ENCODE measurements at places on chromosomes 3 and 15.

- DNase-seq = no peak
These were observed 31.3 kb downstream of the RPL39L start for GRCh38 chr3:187107989-187108388.

- DNase-seq = no peak
These were observed 58.0 kb downstream of the CHD2 start for GRCh38 chr15:92958105-92958504.

- DNase-seq = no peak
These were observed 699 bp downstream of the MEGF11 start for GRCh38 chr15:66252685-66253417.

GRCh38 chr15:99502182-99502581, 63.6 kb upstream of the MEF2A start:
- no peak for DNase-seq

DNA sequence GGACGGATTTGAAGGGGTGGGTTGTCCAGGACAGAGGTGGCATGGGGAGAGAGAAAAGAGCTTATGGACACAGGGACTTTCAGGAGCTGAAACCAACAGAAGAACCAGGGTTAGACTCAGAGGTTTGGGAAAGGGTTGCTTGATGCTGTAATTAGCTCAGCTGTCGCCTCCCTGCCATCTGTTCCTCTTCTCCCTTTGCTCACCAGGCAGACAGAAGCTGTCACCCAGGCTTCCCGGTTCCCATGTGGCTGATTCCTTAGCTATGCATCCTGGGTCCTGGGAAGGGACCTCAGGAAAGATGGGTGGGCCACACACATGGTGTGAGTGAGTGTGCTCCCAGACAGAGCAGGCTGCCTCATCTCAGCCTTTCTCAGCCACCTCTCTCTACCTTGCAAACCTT, 14.1 kb downstream of the PTPN23 start:
- DNase-seq = no peak

- no peak for DNase-seq
These were observed 10.7 kb downstream of the CYFIP1 start for GRCh38 chr15:22969489-22969888.

DNA sequence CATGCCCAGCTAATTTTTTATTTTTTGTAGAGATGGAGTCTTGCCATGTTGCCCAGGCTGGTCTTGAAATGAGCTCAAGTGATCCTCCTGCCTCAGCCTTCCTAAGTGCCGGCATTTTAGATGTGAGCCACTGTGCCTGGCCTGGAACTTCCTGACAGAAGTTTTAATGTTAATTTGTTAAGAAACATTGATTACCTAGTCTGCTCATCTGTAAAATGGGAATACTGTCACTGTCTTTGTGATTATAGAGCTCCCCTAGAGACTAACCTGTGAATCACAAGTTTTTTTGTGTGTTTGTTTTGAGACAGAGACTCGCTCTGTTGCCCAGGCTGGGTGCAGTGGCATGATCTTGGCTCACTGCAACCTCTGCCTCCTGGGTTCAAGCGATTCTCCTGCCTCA, 4.3 kb upstream of the EIF3J start:
- DNase-seq = no peak

GRCh38 chr3:12986986-12987385, 86.2 kb downstream of the IQSEC1 start:
- DNase-seq = no peak

- no peak for DNase-seq
These were observed 71.0 kb upstream of the MDFIC2 start for GRCh38 chr3:70383360-70383831.

DNA sequence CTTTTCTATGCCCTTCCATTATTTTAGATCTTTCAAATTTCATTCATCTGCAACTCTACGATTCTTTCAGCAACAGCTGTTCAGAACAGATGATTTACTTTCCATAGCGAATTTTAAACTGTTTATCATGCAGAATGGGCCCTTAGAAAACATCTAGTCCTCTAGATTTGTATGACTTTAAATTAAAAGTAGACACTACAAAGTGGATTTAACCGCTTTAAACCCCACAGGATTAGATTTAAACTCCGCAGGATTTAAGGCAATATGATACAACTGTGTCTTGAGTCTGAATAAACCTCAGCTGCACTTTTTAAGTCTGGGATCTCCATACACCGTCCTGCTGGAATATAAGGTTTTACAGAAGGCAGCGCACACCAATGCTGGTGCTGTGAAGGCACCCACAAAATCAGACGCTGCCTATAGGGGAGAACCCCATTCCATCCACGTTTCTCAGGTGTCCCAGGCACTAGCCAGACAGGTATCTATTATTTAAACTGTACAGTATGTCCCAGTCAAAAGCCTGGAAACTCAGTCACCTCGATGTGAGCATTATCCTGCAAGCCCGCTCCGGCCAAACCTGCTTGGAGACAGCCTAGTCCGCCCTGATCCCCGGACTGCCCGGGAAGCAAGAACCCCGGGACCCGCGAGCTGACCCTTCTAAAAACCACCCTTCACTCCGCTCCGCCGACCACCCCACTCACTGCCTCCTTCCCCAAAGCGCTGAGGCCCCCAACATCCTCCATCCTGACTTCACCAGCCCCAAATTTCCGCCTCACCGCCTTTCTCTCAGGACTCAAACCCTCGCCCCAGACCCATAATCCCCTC, 768 bp downstream of the ANO10 start:
- DNase-seq = peak; percentile 17

GRCh38 chr3:48026951-48027908, 11.0 kb upstream of the MAP4 start:
- no peak for DNase-seq

DNA sequence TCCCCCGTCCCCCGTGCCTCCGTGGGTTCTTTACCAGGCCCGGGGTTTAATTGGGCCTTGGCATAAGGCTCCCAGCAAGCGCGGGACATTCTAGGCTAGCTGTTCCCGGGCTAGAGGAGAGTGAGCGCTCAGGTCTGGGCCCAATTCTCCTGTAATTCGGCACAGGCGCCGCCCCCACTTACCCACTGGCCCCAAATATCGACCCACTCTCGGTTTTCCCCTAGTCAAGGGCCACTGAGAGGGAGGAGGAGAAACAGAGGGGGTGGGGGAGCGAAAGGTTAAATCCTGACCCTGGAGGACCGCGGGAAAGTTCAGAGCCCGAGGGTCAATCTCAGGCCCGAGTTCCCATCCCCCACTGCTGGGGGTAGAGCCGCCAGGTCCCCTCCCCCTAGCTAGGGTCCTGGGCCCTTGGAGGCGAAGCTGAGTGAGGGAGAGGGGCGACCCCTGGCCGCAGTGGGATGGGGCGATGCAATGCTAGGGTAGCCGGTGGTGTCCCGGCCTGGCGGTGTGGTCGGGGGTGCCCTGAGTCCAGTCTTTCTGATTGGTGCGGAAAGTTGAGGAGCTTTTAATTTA, 8.5 kb upstream of the ONECUT1 start:
- DNase-seq = no peak

GRCh38 chr3:13771496-13771895, 108.4 kb downstream of the WNT7A start:
- no peak for DNase-seq

DNA sequence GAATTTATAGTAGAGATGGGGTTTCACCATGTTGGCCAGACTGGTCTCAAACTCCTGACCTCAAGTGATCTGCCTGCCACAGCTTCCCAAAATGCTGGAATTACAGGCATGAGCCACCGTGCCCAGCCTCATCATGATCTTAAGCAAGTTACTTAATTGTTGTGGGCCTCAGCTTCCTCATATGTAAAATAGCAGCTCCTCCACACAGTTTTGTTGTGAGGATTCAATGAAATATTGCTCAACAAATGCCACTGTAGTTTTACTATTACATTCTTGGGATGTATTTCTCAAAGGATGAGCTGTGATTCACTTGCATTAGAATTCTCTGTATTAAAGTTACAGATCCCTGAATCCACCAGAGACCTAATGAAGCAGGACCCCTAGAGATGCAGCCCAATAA, 168.8 kb downstream of the ADAMTS9 start:
- no peak for DNase-seq

GRCh38 chr3:177379045-177379444, 181.8 kb upstream of the TBL1XR1 start:
- DNase-seq = no peak

GRCh38 chr3:100873611-100874010, 119.6 kb downstream of the ABI3BP start:
- no peak for DNase-seq

GRCh38 chr3:19473971-19474580, 325.8 kb downstream of the KCNH8 start:
- no peak for DNase-seq

All from effector CD8-positive, alpha-beta T cell (primary cell).